ENCODE measurements at places on chromosomes 2 and 18. TPM values are rescaled to one million over a fixed set of nuclear protein-coding genes. Genes with fewer than 3 reads are reported as not detected.

The MEP1B gene
- total RNA-seq, result not detected

The AQP12A gene
- total RNA-seq, result not detected

The CYRIA gene
- total RNA-seq, result 1.5 TPM

The CDK5R2 gene
- not detected for total RNA-seq

The COMMD1 gene
- 44.6 TPM for total RNA-seq

The KCNS3 gene
- 0.66 TPM for total RNA-seq

The ACMSD gene
- not detected for total RNA-seq

The PAX3 gene
- not detected for total RNA-seq

The RIT2 gene
- total RNA-seq, result not detected

The RNF152 gene
- 89.0 TPM for total RNA-seq
